Activated naive CD8-positive, alpha-beta T cell treated with anti-CD3 and anti-CD28 coated beads, Interleukin-2, amount 50 U/mL, for 24 hours (primary cell): ENCODE measurements at places on chromosomes 4 and X.
A peak's percentile ranks its signal among the peaks of the same experiment; 100 is the strongest.

DNA sequence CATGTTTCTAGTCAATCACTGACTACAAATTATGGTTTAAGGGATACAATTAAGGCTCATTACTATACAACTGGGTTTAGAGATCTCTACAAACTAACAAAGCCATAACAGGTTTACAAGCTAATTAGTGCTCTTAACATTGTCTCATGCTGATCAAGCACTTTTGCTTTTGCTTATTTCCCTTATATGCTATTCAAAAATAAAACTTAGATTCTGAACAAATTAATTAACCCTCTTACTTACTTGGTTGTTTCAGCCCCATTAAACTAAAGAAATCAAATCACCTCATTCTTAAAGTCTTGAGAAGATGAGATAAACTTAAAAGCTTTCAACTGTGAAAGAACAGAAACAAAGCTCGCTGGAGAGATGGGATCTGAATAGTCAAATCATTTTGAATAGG is 2024.5 kb upstream of the ADGRL3 start:
- no peak for DNase-seq

- DNase-seq = no peak
These were observed 18.1 kb upstream of the ADAD1 start for GRCh38 chr4:122360754-122361153.

GRCh38 chr4:1748465-1748995 is 27.2 kb downstream of the TACC3 start:
- DNase-seq = peak; percentile 95

- no peak for DNase-seq
These were observed 21.1 kb upstream of the PAPSS1 start for GRCh38 chr4:107740950-107741701.
